NCI-H187 treated with DMSO at 0.1 percent for 48 hours (cell line): ENCODE measurements at places on chromosomes 13 and 19.

DNA sequence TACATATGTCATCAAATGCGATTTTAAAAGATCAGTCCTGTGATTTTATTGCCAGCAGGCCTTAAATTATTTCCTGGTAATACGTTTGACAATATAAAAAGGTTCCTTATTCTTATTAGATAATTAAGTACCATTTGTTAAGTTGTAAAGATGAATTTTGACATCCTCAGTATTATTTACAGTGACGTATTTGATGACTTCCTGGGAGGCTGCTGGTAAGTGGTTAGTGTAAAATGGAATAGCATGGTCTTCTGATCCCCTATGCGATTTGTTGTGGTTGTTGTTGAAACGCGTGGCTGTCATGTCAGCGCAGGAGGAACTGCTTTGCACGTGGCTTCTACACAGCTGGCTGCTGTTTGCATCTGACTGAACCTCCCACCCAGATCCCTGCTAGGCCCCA, 99.7 kb downstream of the DCLK1 start:
- DNase-seq, result no peak

DNA sequence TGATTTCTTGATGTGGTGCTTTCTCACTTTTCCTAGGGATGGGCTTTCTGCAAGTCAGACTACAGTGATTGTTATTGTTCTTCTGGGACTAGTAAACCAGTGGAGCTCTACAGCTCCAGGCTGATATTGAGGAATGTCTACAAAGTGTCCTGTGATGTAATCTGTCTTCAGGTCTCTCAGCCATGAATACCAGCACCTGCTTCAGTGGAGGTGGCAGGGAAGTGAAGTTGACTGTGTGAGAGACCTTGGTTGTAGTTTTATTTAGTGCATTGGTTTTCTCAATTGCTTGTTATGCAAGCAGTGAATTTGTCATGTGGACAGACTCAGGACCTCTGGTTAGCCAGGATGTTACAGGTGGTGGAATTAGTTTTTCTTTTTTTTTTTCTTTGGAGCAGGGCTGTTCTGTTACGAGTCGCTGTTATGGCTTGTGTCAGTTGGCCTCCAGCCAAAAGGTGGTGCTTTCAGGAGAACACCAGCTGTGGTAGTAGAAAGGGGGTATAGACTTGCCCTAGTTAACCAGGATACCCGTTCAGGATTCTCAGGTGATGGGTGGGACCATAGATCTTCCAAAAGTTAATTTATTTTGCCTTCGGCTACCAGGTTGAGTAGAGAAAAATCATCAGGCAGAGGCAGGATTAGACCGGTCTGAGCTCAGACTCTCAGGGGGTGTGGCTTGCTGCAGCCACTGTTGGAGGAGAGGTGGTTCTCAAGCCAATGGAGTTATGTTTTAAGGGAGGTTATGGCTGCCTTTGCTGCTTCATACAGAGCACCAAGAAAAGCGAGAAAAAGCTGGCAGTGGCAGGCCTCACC, 11.9 kb upstream of the ZNF675 start:
- no peak for DNase-seq

GRCh38 chr13:87052731-87053130, 618.4 kb upstream of the SLITRK5 start:
- DNase-seq, result no peak

DNA sequence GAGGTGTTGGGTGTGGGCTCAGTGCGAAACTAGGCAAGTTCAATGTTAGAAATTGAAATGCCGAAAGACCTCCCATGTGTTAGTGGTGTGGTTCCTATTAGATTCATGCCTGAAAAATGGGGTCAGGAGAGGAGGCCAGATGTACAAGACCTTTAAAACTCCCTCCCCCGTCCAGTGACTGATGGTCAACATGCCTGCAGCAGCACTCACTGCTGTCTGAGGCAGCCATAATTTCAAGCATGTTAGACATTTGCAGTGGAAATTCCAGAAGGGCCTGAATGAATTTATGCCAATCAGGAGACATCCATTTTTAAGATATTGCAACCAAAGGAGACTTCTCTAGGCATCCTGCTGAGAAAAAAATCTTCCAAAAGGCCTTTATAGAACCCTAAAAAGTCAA, 426.9 kb upstream of the NBEA start:
- no peak for DNase-seq

- DNase-seq, result no peak
Observed at GRCh38 chr13:36814465-36814864, 4.6 kb upstream of the RFXAP start.
